Activated effector memory CD4-positive, alpha-beta T cell treated with anti-CD3 and anti-CD28 coated beads, Interleukin-2, amount 50 U/mL, for 16 hours (primary cell): ENCODE measurements at places on chromosomes 2 and 18.
A peak's percentile ranks its signal among the peaks of the same experiment; 100 is the strongest.

DNA sequence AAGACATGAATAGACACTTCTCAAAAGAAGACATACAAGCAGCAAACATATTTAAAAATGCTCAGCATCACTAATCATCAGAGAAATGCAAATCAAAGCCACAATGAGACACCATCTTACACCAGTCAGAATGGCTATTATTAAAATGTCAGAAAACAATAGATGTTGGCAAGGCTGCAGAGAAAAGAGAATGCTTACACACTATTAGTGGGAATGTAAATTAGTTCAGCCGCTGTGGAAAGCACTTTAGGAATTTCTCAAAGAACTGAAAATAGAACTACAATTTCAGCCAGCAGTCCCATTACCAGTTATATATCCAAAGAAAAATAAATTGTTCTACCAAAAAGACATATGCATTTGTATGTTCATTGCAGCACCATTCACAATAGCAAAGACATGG lies 61.7 kb downstream of the STRADB start:
- no peak for DNase-seq

- no peak for DNase-seq
Observed at GRCh38 chr2:150417278-150417677, 70.2 kb downstream of the RND3 start.

DNA sequence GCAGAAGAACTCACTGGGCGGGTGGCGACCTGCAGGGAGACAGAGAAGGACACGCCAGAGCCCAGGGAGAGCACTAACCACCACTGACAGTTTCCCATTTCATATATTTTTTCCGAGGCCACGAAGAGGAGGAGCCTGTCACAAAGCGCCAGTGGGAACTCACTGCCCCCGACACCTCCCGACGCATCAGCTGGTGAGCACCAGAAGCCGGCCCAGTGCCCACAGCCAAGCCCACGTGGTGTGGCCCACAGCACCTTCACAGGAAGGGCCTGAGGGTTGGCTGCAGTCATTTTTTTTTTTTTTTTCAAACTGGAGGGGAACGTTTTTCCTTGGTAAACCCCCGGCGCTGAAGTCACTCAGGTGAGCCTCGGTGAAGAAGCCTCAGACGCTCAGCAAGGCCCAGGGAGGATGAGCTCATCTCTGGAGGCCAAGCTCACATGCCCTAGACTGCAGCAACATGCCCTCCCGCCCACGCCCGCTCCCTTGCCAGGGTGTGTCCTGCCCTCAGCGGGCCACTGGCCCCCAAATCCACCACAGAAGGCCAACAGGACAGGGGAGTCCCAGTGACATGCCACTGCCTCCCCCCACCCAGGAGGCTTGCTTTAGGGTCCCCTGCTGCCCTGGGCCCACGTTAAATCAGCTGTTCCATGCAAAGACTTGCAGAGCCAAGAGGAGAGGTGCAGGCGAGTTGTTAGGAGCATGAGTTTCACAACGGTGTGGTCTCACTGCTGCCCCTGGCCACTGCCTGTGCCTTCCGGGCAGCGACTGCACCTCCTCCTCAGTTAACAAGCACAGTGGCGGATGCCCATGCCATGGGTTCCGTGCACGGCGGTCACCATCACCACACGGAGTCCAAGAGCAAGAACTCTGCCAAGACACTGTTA lies 68.1 kb downstream of the PARD6G start:
- no peak for DNase-seq

GRCh38 chr18:45526114-45526841 lies 89.0 kb upstream of the SLC14A2 start:
- DNase-seq: no peak

DNA sequence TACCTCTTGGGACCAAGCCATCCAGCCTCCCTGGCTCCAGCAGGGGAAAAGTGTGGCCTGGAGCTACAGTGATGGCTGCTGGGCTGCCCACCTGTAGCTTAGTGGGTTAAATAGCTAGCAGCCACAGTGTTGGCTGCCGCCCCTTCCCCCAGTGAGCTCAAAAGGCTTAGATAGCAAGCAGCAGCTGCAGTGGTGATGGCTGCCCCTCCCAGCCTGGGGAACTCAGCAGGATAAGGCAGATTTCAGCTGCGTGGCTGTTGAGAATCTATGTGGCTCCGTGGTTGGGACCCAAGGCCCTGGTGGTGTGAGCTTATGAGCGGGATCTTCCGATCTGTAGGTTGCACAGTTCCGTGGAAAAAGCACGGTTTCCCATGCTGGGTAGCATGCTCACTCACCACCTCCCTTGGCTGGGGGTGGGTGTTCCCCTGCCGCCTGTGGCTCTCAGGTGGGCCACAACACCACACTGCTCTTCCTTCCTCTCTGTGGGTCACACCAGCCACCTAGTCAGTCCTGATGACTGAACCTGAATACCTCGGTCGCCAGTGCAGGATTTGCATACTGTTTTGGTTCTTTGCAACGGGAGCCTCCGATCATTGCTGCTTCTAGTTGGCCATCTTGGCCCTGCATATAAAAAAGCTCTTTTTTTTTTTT lies 946.5 kb upstream of the FAM98A start:
- no peak for DNase-seq

DNA sequence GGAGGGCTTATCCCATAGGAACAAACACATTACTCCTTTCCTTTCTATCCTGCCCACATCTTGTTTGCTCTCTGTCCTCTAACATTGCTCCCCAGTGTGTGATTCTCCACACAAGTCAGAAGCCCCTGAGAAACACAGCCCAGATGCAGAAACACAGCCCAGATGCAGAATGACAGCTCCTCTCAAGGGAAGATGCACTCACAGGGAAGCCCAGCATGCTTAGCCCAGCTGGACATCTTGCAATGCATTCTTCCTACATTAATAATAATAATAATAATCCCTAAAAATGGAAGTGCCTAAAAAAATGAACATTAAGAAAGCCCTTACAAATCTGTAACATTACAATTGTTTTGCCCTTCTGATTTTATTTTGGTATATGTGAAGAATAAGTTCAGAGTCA lies 172.1 kb downstream of the CBLN2 start:
- no peak for DNase-seq

- peak; percentile 14 for DNase-seq
Observed at GRCh38 chr2:120438301-120439066, 92.5 kb downstream of the INHBB start.

GRCh38 chr2:35035883-35036282 lies 1319.7 kb upstream of the CRIM1 start:
- no peak for DNase-seq

DNA sequence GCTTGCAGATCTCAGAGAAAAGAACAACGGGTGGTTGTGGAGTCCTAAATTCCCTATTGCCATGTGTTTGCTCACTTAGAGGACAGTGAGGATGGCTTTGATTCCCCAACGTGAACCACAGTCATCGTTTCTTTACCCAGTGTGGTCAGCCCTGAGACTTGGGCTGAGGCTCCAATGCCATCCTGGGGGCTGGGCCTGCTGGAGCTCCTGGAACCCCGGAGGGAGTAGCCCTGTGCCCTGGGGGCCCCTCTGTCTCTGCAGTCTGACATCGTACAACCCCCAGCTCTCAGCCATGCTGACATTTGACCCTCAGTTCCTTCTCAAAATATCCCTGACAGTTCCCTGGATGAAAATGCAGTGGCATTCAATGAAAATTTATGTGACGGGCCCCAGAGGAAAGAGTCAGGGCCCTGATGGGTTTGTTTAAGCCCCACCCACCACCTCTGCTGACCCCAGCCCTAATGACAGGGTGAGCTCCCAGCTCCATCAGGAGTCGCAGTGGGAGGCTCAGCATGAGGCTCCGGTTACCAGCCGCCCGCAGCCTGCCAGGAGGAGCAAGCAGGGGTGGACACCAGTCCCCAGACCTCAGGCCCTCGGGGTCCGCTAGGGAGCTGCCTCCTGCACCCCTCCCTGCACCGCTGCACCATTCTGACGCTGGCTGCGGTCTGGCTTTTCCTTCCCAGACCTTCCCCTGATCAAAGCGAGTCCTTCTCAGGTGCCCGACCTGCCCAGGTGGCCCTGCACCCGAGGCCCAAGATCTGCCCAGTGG lies 120.9 kb downstream of the TWIST2 start:
- DNase-seq: no peak

GRCh38 chr2:152174574-152174973 lies 989 bp downstream of the STAM2 start:
- no peak for DNase-seq

GRCh38 chr18:72973841-72974240 lies 106.1 kb upstream of the NETO1 start:
- no peak for DNase-seq

- DNase-seq: no peak
Observed at GRCh38 chr2:148968776-148969319, 69.7 kb upstream of the LYPD6B start.

- no peak for DNase-seq
Observed at GRCh38 chr2:205129531-205129930, 552.8 kb upstream of the NRP2 start.

GRCh38 chr18:48200631-48201336 lies 208.4 kb downstream of the ZBTB7C start:
- no peak for DNase-seq

GRCh38 chr18:80238651-80239260 lies 8.6 kb downstream of the PARD6G start:
- no peak for DNase-seq

DNA sequence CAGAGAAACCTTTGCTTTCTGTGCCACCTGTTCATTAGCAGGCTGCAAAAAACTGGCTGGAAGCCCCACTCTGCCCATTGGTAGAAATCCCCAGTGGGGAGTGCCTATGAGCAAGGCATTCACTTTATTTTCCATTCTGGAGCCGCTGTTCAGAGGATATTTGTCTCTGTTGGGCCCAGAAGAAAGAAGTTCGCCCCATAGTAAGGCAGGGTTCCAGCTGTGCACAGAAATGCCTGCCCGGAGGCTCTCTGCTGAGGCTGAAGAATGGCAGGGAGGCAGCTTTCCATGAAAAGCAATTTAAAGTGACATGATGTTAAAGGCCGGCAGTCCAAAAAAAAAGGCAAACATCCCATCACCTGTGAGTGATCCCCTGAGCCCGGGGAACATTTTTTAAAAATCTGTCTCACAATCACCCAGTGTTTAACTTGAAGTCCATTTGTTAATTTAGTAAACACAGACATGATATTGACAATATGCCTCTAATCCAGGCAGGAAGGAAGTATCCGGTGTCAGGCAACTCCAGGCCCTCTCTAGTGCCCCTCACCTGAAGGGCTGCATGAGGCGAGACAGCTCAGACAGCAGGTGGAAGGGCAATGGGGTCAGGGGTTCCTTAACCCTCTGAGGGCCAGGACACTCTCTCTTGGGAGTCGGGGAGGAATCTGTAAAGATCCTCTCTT lies 265.1 kb upstream of the SIX2 start:
- DNase-seq: no peak

GRCh38 chr2:46416739-46417403 lies 62.5 kb upstream of the TMEM247 start:
- no peak for DNase-seq

DNA sequence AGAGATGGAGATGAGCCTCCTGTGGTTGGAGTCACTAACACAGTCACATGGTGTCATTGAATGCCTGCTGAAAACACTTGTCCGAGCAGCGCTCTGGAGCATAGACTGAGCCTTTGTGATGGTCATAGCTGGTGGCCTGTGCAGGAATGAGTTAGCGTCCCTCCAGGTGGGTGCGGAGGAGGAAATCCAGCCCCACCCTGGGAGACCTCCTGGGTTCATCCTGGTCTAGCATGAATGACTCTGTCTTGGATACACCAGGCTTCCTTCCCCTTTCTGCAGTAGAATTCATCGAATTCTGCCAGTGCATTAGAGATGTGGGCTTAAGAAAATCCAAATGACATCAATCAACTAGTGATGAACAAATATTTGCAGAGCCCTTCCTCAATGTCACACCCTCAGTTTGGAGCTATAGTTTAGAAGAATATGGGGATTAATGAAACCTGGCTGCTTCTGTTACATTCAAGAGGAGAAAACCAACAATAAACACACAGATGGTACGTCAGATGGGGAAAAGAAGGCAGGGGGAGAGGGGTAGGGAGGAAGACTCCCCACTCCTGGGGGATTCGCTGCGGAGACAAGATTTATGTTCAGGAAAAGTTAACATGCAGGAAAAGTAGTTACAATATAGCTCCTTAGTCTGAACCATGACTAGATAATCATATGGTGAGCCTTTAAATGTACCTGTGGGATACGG lies 136.7 kb downstream of the DDX1 start:
- no peak for DNase-seq

DNA sequence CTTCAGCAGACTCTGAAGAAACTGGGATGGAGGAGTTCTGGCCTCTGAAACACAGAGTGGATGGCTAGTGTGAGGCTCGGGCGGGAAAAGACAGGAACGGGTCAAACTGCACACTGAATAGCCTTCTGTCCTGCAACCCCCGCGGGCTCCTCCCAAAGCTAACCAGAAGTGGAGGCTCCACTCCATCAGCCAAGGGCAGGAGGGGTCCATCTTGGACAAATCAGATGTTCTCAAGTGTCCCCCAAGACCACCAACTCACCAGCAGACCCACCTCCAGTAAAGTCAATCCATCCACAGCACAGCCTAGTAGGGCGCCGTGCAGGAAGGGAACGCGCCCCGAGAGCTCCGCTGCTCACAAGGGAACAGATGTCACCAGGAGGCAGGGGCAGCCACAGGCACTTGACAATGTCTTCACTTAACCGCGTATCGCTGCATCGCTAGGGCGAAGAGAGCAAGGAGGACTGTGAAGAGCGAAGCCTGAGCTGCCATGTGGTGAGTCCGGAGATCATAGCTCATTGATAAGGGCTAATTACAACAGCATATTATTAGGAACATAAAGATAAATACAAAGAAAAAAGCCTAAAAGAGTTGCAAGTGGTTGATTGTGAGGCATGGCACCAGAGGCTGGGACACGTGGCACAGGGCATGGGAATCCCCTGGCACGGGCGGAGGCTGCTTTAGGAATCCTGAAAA lies 494.6 kb upstream of the MYT1L start:
- no peak for DNase-seq

DNA sequence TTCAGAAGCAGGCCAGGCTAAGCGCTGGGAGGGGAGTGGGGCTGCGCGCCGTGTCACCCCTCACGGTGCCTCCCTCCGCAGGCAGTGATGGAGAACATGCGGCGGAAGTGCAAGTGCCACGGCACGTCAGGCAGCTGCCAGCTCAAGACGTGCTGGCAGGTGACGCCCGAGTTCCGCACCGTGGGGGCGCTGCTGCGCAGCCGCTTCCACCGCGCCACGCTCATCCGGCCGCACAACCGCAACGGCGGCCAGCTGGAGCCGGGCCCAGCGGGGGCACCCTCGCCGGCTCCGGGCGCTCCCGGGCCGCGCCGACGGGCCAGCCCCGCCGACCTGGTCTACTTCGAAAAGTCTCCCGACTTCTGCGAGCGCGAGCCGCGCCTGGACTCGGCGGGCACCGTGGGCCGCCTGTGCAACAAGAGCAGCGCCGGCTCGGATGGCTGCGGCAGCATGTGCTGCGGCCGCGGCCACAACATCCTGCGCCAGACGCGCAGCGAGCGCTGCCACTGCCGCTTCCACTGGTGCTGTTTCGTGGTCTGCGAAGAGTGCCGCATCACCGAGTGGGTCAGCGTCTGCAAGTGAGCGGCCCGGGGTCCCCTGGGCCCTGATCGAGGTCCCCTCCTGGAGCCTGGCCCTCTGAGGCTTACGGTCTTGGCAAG lies 12.2 kb downstream of the WNT10A start:
- peak; percentile 94 for DNase-seq

DNA sequence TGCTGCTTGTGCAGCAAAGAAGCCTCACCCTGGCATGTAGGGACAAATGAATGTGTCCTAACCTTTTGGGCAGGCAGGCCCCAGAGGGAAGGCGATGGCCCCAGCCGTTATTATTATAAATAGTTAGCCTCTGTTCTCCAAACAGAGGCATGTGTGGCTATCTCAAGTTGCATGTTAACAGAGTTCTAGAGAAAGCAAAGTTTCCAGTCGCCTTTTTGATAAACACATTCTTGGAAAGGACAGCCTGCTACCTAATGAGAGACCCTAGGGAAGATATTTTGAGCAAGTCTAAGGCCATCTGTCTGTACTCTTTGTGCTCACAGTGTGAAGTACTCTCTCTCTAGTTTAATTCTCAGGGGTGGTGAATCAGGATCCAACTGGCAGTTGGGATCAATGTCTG lies 97.4 kb upstream of the FHL2 start:
- no peak for DNase-seq
